ENCODE measurements at places on chromosomes 7 and 10.

DNA sequence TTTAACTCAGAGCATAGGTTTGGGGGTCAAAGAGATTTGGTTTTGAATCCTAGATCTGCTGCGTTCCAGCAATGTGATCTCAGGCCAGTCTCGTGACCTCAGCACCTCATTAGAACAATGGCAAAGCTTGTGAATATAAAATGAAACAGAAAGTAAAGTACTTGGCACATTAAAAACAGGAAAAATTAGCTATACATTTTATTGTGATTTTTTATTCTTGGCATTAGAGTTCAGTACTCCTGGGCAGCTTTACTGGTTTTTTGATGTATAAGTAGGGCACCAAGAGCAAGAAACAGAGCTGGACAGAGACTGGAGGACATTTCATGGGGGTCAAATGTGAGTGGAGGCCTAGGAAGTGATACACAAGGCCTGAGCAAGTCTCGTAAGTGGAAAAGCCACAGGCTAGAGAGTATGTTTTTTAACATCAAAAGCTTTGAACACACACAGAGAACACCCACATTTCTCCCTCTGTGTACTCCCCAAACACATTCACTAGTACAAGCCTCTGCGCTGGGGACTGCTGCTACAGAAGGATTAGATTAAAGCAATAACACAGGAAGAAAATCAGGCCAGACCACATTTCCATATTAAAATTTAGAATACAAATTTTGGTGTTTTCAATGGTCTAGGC lies 157.2 kb upstream of the SLC25A13 start:
- no peak for DNase-seq

DNA sequence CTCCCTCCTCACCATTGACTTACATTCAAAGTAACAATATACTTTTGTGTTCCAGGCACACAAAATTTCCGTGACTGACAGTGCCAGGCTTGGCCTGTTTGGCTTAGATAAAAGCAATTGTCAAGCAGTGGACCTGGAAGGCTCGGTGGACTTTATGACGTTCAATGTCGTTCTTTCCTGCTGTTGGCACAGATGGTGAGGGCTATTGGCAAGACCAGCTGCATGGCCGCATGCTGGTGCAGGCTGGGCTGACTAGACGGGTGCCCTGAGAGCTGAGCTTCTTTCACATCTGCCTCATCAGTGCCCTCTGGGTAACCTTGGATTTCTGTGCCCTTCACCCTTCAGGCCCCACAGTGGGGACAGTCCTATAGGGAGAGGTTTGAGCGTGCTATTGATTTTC lies 45.2 kb downstream of the WIPF3 start:
- DNase-seq = no peak

- no peak for DNase-seq
These were observed 88.9 kb upstream of the KLF6 start for GRCh38 chr10:3873728-3874461.

- DNase-seq = no peak
These were observed 140.8 kb downstream of the DGKB start for GRCh38 chr7:14761510-14762296.

- no peak for DNase-seq
These were observed 1087.1 kb upstream of the LRRN3 start for GRCh38 chr7:110003827-110004226.

- DNase-seq = no peak
These were observed 441.5 kb upstream of the ETV1 start for GRCh38 chr7:14430926-14431325.

DNA sequence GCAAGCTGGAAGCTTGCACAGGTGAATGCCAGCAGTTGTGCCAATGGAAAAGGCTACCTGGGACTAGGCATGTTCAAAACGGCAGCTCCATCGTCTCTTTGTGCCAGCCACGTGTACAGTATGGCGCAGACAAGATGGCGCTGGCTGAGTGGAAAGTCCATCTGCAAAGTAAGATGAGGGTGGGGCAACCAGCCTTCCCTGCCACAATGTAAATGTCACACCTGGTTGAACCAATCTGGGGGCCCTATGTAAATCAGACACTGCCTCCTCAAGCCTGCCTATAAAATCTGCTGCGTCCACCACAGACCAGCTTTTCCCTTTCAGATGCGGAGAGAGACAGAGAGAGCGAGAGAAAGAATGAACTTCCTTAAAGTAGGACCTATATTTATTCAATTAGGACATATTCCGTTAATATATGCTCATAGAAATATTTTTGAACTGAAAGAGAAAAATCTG lies 18.5 kb upstream of the C7orf33 start:
- DNase-seq = no peak

GRCh38 chr10:114311023-114311422 lies 72.0 kb downstream of the VWA2 start:
- no peak for DNase-seq

DNA sequence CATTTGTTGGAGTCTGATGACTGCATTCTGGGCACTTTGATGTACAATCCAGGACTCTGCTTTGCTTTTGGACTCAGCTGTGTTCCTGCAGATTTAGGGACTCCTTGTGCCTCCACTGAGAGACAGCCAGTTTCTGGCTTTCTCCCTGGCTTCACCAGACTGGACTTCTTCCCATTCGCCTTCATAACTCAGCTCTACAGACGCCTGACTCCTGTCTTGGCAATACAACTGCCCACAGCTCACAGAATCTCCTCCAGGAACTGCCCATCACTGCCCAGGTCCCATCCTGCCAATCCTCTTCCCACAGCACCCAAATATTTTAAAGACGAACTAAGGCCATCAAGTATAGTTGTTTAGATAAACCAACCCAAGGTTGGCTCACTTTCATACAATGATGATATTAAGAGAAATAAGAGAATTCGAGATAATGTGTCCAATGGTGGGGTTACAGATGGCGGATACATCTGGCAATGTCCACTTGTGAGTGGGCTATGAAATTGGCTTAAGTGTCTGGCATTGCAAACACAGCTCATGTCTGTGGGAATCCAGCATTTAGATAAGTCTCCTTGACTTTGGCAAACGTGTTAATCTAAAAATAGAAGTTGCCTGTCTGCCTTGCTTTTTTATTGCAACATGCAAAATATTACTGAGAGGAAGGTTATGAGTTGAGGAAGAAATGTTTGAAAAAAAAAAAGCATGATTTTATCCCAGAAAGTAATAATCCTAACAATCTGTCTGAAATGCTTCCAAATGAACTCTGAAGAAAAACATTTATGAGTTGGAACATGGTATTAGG lies 95.1 kb downstream of the ITGA8 start:
- DNase-seq = no peak

DNA sequence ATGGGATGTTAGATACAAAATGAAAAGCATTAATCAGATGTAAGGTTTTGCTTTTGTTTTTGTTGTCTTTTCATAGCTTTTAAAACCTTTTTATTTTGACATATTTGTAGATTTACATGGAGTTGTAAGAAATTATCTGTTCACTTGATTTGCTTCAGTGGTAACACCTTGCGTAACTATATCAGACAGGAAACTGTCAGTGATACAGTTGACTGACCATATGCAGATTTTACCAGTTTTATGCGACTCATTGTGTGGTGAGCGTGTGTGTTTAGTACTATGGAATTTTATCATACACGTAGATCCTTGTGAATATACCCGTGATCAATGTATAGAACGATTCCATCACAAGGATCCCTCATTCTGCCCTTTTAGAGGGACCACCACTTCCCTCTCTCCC lies 701.4 kb downstream of the SUGCT start:
- no peak for DNase-seq

GRCh38 chr10:49679480-49679893 lies at the start of gene C10orf53:
Gene C10orf53 (plus strand): TSS chr10:49679651. CDS start chr10:49679698, 47 bp downstream.
- peak; percentile 1 for DNase-seq

GRCh38 chr7:1241603-1242255 lies 9.1 kb downstream of the UNCX start:
- no peak for DNase-seq

DNA sequence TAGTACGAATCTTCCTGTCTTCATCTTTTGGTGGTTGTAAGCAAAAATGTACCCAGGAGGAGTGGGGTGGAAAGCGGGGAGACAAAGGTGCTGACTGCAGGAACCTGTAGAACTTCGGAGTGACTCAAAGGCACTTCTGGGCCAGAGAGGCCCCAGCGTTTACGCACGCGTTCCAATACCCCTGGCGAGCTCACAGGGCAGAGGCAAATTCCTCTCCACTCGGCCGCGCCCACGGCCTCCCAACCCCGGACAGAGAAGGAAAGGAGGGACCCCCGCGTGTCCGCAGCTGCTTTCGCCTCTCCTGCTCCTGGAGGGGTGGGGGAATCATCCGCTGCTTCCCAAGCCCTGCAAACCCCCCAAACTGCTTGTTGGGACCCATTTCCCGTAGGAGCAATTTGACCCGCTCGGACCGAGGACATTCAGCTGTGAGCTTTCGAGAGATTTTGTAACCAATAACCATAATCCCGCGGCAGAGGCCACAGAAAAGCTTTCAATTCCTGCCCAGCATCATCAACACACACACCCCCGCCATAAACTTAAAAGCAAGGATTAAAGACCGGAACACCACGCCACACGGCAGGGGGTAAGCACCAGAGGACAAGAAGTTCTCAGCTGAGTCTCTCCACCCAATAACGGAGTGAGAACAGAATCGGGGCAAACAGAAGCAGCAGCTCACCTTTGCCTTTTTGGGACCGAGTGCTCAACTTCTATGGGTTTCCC lies 2.3 kb downstream of the IGF2BP3 start:
- DNase-seq = no peak

DNA sequence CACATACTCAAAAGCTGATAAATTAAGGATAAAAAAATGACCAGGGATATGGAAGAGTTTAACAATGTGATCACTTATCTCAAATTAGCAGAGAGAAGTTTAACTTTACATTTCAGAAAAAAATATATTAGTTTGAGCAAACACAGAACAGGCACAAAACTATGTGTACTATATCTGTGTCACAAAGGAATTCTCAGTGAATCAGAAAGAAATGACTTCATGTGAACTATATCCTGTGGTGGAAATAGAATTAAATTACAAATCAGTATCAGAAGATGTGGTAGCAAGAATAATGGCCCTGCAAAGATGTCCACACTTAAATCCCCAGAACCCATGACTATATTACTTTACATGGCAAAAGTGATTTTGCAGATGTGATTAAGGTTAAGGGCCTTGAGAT lies 70.3 kb downstream of the SEC23IP start:
- DNase-seq = no peak

DNA sequence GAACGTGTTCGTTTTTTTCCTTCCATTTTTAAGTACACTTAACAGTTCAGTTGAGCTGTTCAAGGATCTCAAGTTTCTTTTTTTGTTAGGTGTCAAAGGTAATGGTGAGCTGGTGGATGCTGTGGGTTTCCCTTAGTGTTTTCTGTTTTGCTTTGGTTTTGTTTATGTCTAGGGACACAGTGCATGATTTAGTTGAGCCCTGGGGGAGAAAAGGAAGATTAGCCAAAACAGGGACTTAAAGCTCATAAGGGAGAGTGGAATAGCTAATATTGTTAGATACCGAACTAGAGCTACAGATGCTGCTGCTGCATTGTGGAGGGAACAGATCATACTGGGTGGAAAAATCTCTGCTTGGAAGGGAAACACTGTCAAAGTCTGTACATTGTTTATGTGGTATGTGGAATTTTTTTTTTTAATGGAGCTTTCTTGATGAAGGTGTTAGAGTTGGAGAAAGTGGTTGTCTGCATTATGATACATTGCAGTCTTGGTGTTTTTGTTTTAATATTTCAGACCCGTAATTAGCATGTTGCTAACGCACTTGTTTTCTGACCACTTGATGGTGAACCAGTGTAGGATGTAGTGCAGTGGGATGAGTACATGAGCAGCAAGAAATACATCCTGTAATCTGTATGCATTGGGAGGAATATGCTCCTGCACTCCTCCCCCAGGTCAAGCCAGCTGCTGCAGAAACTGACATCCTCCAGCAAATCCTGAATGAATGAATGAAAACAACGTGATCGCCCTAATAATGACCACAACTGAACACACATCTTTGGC lies 2.1 kb downstream of the GLCCI1 start:
- DNase-seq = no peak

GRCh38 chr7:74306004-74306729 lies 17.0 kb downstream of the CLIP2 start:
- no peak for DNase-seq

DNA sequence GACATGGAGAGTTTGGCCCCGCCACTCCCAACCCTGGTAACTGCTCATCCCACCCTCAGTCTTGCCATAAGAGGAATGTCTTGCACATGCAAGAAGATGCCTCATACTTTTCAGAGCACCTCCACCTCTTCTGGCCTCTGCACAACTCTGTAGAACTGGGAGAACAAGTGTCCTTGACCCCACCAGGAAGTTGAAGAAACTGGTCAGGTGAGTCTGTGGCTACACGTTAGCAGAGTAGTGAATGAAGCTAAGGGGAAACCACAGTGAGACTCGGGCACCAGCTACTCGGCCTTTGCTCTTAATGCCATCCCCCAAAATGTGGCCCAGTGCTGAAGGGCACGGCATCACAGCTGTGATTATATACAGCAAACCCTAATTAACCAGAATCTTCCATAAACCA lies 110.1 kb downstream of the ARID5B start:
- no peak for DNase-seq

GRCh38 chr10:73426318-73426717 lies 7.0 kb downstream of the MSS51 start:
- no peak for DNase-seq

GRCh38 chr7:10483671-10484070 lies 490.0 kb upstream of the PHF14 start:
- DNase-seq = no peak

GRCh38 chr7:11573128-11573750 lies 258.8 kb downstream of the THSD7A start:
- DNase-seq = no peak

GRCh38 chr10:37269554-37270256 lies 144.3 kb downstream of the ANKRD30A start:
- DNase-seq = no peak

DNA sequence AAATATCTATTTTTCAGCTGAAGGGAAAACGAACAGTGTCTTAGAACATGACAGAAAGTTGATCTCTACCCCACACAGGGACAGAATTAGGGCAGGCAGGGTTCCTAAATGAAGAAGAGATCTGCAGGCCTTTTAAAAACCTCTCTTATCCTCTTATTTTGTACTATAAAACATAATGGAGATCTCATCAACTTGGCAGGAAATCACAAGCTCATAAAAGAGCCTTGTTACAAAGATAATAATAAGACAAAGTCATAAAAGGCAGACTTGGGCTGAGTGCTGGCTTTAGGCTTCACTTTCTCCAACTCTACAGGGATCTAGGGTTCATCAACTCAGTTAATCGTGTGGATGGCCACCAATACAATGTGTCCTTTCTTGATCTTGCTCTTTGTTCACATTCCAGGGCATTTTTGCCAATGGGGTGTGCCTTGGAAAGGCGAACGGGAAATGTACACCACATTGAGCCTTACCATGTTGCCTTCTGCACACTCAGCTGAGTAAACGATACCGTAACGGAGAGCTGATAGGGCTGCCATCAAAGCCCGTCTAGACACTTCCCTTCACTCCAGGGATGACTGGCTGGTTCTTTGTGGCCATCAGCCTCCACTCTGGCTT lies 7.1 kb upstream of the TEX36 start:
- no peak for DNase-seq
